AG10803 (cell line): ENCODE measurements at places on chromosomes 6 and 20.

DNA sequence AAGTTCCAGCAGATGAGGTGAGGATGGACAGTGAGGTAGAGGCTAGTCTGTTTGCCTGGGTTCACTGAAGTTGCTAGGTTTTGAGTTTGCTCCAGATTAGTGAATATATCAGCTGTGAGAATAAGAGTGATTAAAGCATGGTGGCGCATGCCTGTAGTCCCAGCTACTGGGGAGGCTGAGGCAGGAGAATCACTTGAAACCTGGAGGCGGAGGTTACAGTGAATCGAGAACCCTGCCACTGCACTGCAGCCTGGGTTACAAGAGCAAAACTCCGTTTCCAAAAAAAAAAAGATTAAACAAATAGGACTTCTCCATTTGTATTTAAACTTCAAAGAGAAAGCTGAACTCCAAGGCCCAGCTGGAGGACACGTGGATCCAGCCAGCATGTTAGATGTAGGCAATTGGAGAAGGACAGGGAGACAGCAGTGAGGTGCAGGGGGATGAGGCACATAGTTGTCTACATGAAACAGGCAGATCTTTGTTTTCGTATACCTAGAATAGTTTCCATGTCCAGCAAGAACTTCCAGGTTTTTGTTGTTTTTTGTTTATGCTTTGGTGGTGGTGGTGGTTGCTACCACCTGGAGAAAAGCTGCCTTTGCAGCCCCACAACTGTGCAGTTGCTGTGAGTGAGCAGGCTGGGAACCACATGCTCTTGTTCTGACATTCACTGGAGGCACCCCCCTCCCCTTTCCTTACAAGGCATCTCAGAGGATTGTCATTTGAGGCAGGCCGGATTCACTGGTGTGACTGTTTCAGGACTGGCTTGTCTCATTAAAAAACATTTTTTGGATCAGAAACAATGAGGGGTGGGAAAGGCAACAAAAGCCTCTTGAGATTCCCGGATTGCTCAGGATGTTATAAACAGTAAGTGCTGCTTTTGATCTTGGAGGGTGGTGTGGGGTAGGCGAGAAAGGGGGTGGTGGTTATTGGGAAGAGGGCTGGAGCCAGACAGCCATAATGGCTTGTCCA is 72.3 kb downstream of the JARID2 start:
- DNase-seq, result no peak

DNA sequence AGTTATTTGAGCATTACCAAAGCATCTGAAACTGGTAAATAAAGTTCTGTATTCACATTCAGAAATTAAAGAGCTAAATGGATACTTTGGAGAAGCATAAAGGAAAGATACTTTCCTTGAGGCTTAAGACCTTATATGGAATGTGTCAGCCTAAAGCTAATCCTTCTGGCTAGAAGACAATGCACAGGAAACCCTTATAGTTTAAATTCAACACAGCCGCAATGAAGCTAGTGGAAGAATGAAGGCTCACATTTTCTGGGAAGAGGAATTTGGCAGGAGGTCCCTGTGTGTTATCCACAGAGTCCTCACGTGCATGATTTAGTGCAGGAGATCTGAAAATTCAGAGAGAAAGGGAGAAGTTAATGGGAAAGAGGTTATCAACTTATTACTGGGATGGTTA is 21.5 kb upstream of the CHD6 start:
- no peak for DNase-seq

GRCh38 chr6:20118892-20119291 is 93.4 kb downstream of the MBOAT1 start:
- DNase-seq, result no peak

DNA sequence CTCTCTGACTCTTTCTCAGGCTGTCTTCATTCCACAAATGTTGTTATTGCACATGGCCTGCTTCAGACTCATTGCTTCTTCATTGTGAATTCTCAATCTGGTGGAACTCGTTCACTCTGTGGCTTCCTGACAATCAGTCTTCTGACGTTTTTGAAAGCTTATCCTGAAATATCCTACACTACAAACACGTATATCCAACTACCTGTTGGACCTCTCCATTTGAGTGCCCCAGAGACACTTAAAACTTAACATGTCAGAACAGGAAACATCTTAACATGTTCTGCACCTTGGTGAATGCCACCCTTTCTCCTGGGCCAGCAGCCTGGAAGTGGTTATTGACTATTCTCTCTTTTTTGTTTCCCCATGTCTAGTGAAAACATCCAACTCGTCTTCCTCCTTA is 50.8 kb downstream of the AIG1 start:
- no peak for DNase-seq

GRCh38 chr20:63317061-63317460 is 24.1 kb downstream of the COL20A1 start:
- no peak for DNase-seq

DNA sequence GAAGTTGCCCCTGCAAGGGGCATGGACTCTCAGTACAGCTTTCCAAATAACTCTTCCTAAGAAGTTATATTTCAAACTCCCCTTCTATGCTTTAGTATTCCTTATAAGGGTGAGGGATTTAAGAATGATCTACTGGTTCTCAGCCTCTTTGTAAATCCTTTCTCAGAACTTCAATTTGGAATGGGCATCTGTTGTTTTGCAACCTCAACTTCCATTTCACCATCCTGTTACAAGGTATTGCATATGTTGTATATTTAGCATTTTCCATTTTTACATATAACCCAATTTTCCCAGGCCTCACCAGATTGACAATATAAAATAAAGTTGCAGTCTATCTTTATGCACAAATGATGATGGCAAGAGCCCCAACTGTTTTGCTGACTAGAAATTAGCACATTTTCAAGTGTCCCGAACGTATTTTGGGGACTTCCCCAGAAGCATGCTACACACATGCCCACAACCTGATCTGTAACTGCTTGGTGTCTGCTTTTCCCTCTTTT is 154.9 kb upstream of the CARMIL1 start:
- DNase-seq, result peak; percentile 60

DNA sequence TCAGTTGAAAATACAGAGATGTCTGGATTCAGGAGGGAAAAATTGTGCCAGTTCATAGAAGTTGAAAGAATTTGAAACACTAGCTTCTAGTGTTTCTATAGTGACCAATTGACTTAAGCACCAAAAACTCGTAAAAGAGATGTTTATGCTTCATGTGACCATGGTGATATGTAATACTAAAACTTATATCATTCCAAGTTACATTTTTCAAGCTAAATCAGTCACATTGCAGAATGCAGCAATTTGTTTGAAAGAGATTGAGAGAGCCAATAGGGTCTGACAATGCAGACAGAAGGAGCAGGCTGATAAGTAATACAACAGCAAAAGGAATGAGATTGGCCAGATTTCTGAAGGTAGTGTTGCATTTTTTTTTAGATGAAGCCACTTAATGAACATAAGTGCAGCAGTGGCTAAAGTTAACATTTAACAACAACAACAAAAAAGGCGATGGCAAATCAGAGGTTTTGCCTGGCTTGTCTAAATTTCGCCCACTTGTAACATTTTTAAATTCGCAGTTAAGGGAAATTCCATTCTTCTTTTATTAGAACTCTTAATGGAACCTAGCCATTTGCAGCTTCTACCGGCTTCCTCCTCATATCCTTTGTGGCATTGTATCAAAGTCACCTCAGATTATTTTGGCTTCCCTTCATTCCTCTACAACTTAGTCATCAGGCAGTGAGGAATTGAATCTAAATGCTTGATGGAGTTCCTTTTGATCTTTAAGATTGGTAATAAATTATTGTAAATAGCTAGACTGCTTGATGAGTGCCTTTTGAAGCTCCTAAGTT is 484.0 kb upstream of the SOX4 start:
- peak; percentile 77 for DNase-seq

- DNase-seq, result no peak
Observed at GRCh38 chr20:64112691-64113443, 5.5 kb upstream of the NPBWR2 start.

- DNase-seq, result no peak
Observed at GRCh38 chr6:105745464-105746129, 340.5 kb upstream of the PRDM1 start.

- no peak for DNase-seq
Observed at GRCh38 chr20:11067359-11067758, 393.6 kb upstream of the JAG1 start.

- DNase-seq, result no peak
Observed at GRCh38 chr6:131062241-131063027, 611 bp downstream of the EPB41L2 start.

GRCh38 chr6:144265390-144265789 is 19.7 kb upstream of the UTRN start:
- peak; percentile 45 for DNase-seq

GRCh38 chr20:6123649-6124014 is 802 bp upstream of the FERMT1 start:
- DNase-seq, result no peak

DNA sequence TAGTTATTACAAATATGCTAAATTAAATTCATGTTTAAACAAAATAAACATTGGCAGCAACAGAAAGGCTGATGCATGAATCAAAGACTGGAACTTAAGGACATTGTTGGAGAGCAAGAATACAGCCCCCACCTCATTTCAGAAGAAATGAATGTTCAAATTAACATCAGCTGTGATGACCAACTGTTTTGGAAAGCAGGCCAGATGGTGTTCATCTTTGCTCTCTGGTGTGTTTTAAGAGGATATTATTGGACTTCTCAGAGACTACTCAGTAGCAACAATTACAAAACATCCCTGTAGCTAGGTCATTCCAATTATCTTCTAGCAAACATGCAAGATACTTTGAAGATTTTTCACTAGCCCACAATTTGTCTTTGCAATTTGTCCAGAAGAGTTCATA is 118.6 kb upstream of the DOK5 start:
- DNase-seq, result peak; percentile 30

DNA sequence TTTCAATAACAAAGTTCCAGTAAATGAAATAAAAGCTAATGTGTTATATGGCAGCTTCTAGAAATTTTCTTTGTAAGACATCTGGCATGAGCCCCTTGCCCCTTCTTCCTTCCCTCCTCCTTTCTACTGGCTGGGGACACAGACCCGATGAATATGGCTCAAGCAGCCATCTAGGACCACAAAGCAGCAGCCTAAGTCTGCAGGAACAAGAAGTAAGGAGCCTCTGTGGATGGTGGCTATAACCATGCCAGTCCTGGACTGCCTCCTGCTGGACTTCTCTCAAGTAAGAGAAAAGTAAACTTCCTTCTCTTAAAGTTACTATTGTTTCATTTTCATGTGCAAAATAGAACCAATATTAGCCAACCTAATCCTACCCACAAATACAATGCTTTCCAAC is 114.9 kb upstream of the DST start:
- peak; percentile 50 for DNase-seq

DNA sequence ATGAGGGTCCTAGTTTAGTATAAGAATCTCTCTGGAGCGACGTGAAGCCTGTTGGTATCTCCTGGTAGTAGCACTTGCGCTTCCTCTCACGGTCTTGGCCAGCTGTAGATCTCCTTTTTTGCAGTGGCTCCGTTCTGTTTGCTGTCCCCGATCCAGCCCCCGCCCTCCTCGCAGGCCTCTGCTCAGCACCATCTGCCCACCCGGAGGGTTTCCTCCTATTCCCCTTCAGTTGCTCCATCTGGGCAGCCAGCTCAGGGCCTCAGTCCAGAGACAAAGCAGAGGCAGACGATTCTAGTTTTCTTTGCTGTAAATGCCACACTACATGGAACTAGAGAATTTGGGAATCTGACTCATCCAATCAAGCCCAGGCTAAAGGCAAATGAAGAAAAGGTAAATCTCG is 126.6 kb downstream of the TIAM2 start:
- DNase-seq, result peak; percentile 54

DNA sequence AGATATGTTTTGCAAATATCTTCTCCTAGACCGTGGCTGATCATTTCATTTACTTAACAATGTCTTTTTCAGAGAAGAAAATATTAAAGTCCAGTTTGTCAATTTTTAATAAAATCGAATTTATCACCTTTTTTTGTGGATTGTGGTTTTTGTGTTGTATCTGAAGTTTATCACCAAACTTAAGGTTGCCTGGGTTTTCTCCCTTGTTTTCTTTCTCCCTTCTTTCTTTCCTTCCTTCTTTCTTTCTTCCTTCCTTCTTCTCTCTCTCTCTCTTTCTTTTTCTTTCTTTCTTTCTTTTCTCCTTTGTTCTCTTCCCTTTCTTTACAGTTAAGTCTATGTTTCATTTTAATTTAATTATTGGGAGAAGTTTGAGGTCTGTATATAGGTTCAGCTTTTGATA is 68.7 kb downstream of the RNF182 start:
- no peak for DNase-seq

DNA sequence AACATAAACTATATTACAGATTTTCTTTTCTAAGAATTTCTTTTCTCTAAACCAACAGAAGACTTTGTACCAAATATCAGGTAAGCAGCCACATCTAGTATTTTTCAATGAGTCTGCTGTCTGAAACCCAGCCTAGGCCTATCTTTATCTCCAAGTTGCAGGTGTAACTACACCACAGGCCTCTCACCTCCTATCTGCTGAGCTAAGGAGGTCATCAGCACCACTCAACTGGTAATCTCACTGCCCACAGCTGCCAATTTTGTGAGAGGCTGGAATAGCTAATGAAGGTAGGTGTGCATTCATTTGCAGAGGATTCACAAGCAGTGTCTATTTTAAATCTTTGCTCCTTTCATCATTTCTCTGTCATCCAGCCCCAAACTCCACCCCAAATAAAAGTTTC is 584.8 kb downstream of the HDGFL1 start:
- DNase-seq, result no peak

DNA sequence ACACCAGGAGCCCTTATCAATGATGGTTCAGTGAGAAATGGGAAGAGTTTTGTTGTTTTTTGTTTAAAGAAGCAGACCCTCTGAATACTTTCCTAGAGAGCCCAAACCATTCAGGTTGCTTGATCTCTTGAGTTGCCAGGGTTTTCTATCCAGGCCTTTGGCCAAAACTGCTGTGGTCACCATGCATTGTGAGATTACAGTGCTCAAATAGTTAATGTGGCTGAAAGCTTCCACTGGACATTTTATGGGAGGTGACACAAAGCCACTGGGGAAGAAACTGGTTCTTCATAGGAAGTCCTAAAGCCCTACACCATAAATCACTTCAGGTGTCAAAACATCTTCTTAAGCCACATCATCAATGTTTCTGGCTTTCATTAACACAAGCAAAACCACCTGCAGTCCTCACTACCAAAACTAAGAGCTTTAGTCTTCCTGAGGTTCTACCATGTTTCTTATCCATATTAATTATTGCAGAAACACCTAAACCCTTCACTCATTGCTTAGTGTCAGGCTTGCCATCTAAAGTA is 101.6 kb downstream of the IBTK start:
- DNase-seq, result peak; percentile 19

DNA sequence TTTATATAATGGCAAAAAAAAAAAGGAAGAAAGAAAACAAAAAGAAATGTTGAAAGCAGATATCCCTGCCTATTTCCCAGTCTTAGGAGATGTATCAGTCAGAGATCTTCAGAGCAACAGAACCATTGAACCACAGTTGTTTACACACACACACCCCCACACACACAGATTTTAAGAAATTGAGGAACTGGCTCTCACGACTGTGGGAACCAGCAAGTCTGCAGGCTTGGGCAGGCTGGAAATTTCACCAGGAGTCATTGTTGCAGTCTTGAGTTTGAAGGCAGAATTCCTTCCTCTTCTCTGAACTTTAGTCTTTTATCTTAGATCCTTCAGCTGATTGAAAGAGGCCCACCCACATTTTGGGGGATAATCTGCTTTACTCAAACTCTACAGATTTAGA is 380.9 kb downstream of the CDKAL1 start:
- no peak for DNase-seq
